ENCODE measurements at places on chromosomes 16 and 17.

DNA sequence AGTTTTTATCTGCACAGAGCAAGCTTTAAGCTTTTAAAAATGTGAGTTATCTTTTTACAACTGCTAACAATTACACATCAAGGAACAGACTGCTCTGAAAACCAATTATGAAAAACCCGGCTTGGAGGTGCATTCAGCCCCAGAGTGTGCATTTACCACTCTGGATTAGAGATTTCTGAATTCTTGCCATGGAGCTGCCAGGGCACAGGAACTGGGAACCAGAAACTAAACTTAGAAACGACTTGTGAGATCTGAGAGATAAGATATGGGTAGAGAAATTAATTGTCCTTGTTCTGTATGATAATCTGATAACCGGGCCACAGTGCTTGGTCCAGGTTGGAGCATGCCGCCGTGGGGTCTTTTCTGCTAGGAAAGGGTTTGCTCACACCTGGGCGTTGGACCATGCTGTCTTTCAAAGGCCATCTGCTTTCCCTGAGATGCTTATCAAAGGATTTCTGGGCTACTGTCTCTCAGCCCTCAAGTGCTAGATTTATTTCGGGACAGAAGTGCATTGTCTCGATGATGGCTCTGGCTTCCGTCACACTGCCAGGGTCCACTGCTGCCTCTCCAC is 210.0 kb downstream of the MAF start:
- DNase-seq, result no peak

DNA sequence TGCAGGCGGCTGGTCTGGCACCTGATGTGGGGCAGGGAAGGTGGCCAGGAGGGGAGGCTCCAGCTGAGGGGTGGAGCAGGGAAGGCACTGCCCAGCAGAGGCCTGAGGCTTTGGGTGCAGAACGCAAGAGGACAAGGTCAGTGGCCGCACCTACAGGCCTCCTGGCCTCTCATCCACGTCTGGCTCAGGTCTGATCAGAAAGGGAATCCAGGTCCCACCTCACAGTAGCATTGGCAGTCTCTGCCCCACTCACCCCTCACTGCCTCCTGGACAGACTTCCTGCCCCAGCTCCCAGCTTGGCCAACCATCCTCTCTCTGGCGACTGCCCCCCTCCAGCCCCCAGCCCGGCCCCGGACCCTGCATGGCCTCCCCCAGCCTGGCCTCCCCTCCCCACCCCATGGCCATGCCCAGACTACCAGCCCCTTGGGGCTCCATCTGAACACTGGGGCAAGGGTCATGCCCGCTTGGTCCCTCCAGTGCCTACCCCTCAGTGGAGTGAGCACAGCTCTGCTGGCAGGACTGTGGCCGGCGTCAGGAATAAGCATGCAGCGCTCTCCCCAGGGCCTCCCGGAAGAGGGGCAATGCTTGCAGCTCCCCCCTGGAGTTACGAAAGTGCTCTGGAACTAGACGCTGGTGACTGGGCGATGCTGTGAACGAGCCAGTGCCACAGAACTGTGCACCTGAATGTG is 4.6 kb downstream of the UTS2R start:
- DNase-seq, result no peak

GRCh38 chr16:82510789-82511305 is 115.9 kb upstream of the CDH13 start:
- DNase-seq, result no peak

DNA sequence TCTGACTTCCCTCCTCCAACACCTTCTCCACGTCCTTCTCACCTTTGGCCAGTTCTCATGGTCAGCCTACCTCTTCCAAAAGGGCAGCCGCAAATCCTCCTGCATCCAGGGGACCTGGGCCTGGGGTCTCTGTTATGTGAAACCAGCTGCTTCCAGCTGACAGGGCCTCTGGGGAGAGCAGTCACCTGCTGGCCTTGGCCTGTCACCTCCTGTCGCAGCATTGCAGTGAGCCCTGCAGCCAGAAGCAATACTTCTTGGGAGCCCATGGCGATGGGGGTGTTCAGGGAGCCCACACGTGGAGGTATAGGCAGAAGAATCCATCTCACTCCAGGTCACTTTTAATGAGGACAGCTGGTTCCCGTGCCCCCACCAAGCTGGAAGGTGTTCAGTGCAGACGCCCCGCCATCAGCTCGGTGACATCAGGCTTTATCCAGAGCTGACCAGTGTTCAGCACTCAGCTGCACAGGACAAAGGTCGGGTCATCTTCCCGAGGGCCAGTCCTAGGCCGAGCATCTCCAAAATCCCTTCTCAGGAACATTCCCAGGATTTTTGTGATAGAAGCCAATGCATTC is 1.7 kb upstream of the SLC47A2 start:
- DNase-seq, result no peak

GRCh38 chr17:47621293-47622179 is 28.2 kb upstream of the KPNB1 start:
- DNase-seq, result no peak
